ENCODE measurements at places on chromosomes 7 and 10.

DNA sequence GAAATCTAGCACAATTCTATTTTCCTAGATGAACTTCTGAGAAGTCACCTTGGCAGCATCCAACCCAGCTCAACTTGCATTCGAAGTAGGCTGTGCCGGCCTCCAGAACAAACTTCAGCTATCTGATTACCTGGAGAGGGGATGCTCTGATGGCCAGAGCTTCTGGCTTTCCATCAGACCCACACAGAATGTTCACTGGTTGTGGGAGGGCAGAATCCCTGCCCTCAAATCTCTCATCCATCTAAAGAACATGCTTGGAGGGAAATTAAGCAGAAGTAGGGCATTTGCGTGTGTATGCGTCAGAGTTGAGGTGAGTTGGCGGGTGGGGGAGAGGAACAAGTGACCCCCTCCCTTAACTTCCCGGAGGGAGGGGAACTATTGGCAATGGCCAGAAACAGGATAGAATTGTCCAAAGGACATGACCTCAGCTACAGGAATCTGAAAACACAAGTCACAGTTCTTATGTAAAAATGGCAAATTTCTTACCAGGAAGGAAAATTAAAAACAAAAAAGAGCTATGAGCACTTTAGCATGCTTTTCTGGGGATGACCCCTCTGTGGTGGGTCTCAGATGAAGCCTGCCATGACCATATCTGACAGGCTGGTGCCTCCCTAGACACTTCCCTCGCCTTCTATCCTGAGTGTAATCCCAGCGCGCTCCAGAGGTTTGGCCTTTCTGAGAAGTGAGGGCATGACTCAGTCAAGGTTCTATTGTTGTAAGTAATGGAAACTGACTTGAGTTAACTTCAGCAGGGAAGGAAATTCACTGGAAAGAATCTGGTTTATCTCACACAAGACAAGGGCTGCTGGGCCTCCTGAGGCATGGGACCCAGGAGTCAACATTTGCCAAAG is 278.8 kb downstream of the RPS24 start:
- no peak for DNase-seq

DNA sequence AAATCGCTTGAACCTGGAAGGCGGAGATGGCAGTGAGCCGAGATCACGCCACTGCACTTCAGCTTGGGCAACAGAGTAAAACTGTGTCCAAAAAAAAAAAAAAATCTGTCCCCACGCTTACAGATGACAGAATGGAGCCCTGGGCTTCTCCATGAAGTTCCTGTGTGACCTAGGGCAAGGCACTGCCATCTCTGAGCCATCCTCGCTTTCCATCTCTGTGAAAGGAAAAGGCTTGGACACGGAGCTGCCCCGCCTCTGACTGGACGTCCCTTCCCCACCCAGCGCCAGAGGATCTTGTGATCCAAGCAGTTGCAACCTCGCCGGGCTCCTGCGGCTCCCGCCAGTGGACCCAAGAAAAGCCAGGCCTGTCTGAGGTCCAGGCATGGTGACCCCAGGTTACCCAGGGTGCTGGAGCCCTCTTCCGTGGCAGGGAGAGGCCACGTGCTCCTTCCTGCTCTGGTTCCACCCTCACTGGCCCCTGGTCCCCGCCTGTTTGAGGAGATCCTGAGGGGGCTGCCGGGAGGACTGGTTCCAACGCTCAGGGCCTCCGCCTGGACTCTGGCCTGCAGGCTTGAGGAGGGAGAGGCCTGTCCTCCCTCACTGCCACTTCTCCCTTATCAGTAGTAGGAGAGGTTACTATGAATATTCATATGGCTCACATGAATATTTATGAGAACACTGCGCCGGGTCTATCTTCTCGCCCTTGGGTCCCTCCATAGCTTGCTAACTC is 25.6 kb upstream of the ELFN1 start:
- DNase-seq = no peak

DNA sequence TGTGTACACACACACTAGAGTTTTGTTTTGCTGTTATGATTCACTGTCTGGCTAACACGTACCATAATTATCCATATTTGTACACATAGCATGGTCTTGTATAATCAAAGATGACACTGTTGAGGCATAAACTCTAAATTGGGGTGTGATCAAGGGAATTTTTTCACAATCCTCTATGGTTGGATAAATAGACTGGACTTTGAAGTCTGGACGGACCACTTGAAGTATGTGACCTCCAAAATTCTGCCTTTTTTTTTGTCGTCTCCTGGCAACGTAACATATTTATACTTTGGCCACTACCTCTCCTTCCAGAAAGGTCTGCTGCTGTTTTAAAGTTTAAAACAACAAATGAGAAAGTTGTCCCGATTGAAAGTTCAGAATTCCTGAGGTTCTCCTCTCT is 193.4 kb downstream of the CACNB2 start:
- DNase-seq = no peak

- peak; percentile 15 for DNase-seq
Observed at GRCh38 chr10:12264204-12264940, 68.4 kb downstream of the CDC123 start.

All from skeletal muscle cell (primary cell).